ENCODE measurements at places on chromosomes 6 and 20.

DNA sequence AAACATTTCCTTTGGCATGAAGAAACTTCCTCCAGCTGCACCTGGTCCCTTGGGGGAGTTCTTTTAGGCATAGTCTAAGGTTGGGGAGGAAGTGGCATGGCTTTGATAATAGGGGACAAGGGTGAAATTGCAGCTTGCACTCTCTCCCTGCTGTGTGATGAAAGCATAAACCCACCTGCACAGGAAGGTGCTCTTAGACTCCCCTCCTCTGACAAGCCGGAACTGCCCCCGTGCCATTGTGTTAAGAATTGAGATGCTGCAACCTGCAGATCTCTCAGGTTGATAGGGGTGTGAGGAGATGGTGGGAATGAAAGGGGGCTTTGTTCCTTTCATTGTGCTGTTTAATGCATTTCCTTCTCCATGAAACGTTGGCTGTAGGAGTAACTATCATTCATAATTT is 247.7 kb upstream of the RNF24 start:
- DNase-seq, result no peak

- DNase-seq, result no peak
These were observed 143.0 kb upstream of the TNFAIP3 start for GRCh38 chr6:137724018-137724403.

GRCh38 chr20:47315339-47316056 is 41.0 kb downstream of the ZMYND8 start:
- DNase-seq, result no peak

- no peak for DNase-seq
These were observed 509.2 kb upstream of the SLC35B3 start for GRCh38 chr6:8944548-8944947.

GRCh38 chr6:151553416-151554165 is 59.8 kb downstream of the CCDC170 start:
- no peak for DNase-seq

GRCh38 chr20:46255440-46256104 is 52.7 kb downstream of the CDH22 start:
- DNase-seq, result no peak
